GM23338 (cell line): ENCODE measurements at places on chromosomes 4 and X.

- DNase-seq = peak; percentile 42
Measured at GRCh38 chrX:107731831-107732502, 43.6 kb downstream of the TSC22D3 start.

DNA sequence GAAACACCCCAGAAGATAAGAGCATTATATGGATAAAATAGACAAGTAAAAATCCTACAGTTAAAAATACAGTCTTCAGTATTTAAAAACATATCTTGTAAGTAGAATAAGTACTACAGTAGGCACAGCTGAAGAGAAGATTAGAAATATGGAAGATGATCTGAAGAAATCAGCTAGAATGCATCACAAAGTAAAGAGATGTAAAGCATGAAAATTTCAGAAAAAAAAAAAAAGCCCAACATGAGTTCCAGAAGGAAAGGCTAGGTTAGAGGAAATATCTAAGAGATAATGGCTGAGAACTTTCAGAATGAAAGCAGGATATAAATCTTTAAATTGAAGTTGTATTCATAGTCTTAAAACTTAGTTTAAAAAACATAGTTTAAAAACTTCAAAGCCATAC is 21.0 kb downstream of the EPGN start:
- DNase-seq = no peak

DNA sequence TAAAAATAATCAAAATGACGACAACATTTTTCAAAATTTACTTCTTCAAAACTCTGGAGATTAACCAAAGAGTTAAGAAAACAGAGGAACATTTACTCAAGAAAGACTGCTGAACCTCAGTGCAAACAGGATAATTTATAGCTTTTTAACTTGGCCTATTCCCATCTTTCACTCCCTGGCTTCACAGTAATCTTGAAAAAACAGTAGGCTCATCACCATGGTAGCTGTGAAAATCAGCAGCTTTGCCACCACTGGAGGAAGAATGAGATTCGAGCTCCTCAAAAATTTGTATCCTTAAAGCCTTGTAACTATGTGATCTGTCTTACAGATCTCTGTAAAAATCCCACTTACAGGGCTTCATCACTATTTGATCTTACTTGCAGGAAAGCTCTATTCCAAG is 447.7 kb upstream of the CTSO start:
- no peak for DNase-seq

DNA sequence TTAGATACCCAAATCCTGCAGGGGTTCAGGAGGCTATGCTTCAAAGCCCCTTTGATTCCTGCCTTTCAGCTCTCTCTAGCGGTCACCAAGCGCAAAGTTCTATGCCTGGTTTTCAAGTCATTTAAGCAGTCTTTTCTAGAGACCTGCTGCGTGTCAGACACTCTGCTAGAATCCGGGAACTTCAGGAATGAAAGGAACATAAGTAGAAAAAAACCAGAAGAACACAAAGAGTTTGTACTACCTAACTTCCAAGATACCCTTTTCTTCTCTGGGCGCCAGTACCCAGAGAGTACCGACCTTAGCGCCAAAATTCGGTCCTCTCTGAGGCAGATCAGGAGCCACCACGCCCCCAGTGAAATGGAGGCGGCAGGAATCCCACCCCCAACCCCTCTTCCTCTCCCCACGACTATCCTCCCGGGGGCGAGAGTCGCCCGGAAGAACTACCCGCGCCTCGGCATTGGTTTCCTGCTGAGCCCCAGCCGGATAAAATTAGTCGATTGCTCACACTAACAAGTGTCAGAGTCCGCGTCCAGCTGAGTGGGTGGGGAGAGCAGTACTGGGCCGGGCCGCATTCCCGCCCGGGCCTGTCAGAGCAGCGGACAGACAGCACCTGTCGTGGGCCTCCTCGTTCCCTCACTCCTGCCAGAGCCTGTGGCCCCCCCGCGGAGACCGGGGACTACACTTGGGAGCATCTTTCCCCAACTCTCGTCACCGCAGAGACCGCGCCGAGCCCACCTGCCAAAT is 78.8 kb downstream of the RLIM start:
- DNase-seq = peak; percentile 62

- peak; percentile 77 for DNase-seq
Measured at GRCh38 chr4:62548108-62548524, 1348.0 kb downstream of the ADGRL3 start.

- DNase-seq = no peak
Measured at GRCh38 chrX:19883878-19884277, 3.5 kb downstream of the SH3KBP1 start.

DNA sequence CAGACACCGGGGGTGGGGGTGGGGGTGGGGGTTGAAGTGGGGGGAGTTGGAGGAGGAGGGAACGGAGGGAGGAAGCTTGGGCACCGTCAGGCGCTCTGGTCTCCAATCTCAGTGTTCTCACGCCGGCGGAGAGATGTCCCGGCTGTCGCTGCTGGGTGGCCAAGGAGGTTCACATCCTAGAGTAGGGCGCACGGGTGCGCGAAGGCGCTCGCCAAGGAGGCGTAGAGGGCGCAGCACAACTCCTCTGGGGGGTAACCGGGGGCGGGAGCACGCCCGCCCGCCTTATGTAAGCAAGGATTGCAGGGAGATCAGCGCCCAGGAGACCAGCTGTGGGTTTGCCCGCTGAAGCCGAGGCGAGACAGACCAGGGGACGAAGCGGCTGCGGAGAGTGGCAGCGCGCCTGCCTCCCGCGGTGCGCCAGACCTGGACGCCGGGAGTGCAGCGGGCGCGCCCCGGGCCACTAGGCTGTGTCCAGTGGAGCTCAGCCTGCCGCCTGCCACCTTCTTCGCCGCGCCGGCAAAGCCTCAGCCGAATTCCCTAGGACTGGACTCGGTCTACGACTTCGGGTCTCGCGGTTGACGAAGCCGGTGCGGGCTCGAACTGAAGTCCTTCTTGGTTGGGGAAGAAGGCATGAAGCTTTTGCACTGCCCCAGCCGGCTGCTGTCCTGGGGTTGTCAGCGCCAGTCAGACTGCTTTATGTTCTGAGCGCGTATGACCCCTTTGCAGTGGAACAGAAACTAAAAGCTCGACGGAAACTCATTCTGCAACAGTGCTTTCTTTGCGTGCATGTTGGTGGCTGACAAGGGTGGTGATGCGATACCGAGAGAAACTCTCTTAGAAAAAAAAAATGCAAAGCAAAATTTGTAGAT is 707 bp upstream of the UNC5C start:
- peak; percentile 60 for DNase-seq

DNA sequence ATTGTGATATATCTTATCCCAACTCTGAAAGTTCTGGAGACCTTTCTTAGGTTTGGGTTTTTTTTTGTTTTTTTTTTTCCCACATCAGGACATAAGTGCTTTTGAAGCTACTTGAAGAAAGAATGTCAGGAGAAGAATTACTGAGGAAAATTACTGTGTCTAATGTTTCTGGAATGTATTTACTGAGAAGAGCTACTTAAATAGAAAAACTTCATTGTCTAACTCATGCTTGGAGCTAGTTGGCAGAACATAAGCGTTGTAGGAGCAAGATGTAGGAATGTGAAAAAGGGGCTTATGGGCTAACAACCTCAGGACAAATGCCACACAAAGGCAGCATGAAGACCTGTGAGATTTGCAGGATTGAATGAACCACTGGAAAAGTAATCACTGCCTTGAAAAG is 166.6 kb upstream of the GLRA2 start:
- no peak for DNase-seq

DNA sequence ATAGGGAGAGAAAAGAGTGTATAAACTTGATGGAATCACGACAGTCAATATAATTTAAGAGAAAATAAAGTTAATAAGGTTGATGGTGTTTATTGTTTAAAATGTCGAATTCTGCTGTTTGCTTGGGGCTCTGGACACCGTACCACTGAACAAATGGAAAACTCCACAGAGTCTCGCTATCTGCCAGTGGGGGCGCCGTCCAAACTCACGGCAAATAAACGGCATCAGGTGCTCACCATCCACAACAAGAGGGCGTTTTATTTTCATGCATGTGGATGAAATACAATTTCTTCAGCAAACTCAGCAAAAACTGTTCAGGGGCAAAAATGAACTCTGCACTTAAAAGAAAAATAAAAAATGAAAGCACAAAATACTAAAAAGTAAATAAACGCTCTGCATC is 46.6 kb upstream of the FAM47C start:
- DNase-seq = no peak

DNA sequence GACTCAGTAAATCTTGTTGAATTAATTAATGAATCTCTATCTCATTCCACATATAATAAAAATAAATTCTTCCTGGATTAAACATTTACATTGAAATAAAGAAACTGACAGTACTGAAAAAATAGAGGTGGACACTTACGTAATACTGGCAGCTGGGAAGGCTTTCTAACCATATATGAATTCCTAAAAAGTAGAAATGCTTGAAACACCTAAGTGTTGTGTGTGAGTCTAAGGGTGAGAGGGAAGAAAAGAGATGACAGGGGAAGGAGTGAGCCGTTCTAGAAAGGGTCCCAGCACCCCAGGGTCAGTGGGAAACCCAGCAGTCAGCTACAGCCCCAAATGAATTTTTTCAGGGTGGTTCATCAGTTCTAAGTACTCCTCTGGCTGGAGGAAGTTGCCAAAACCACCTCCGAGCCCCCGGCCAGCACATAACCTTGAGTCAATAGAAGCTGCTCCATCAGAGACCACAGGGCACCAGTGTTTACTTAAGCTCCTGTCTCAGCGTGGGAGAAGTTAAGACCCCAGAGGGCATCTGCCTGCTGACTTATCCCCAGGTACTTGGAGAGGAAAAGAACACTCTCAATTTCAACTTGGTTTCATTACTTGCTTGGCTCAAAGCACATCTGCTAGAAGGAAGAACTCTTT is 18.3 kb downstream of the GAB3 start:
- DNase-seq = no peak

- no peak for DNase-seq
Measured at GRCh38 chr4:25172961-25173915, 13.0 kb upstream of the SEPSECS start.

DNA sequence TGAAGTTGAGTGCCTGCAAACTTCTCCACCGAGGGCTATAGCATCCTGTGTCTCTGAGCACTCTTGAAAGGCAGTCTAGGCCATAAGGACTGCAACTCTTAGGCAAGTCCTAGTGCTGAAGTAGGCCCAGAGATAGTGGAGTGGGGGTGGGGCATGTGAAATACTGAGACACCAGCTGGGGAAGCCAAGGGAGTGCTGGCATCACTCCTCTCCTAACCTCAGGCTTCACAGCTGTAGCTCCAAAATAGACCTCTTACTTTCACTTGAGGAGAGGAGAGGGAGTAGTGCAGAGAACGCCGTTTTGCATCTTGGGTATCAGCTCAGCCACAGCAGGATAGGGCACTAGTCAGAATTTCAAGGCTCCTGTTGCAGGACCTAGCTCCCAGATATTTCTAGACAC is 56.2 kb upstream of the CYSLTR1 start:
- DNase-seq = no peak

DNA sequence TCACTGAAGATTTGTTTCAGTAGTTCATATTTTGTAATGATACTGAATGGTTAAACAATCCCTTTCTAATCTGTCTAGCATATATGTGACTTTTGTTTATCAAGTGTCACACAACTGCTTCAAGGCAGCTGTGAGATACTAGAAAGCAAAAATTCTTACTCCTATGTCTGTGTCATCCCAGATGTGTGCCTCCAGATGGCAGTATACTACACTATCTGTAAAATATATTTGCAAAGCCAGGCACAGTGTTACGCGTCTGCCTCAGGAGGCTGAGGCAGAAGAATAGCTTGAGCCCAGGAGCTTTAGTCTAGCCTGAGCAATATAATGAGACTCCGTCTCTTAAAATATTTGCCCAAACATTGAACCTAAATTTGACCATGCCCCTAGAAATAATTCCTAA is 4.0 kb downstream of the NUDT10 start:
- peak; percentile 69 for DNase-seq

- no peak for DNase-seq
Measured at GRCh38 chrX:31329298-31329697, 257.5 kb upstream of the FTHL17 start.

GRCh38 chr4:83556006-83556707 is 20.2 kb downstream of the GPAT3 start:
- DNase-seq = no peak

DNA sequence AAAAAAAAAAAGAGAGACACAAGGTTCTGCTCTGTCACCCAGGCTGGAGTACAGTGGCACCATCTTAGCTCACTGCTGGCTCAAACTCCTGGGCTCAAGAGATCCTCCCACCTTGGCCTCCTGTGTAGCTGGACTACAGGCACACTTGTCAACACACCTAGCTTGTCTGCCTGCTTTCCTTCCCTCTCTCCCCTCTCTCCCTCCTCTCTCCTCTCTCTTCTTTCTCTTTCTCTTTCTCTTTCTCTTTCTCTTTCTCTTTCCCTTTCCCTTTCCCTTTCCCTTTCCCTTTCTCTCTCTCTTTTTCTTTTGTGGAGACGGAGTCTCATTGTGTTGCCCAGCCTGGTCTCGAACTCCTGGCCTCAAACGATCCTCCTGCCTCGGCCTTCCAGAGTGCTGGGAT is 132.1 kb downstream of the DIPK2B start:
- no peak for DNase-seq

DNA sequence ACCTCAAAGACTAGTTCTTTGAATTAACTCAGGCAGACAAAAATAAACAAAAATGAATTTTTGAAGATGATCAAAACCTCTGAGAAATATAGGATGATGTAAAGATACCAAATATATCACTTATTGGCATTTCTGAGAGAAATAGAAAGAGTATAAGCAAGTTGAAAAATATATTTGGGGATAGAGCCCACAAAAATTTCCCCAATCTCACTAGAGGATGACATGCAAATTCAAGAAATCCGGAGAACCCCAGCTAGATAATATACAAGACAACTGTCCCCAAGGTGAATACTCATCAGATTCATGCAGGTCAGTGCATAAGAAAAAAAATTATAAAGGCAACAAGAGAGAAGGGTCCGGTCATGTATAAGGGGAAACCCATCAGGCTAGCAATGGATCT is 129.1 kb downstream of the CXXC4 start:
- DNase-seq = no peak

- DNase-seq = no peak
Measured at GRCh38 chrX:56797574-56798338, 68.7 kb downstream of the NBDY start.

DNA sequence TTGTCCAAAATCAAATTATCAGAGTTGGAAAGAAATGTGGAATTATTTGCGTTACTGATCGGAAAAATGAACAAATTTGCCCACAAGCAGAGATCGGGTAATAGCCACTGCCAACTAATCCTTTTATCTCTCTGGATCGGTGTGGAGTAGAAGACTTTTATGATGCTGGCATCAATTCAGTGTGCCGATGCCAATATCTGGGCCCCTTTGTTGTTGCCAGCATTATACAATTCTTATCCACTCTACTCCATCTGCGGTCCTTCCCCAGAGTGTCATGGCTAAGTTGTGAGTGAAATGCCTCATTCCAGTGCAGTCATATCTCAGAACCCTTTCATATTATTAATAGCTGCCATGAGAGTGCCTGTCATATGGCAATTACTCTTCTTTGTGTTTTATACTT is 660.2 kb downstream of the ADGRL3 start:
- no peak for DNase-seq

- DNase-seq = no peak
Measured at GRCh38 chr4:17544831-17545234, 29.9 kb downstream of the CLRN2 start.

GRCh38 chrX:8520178-8520577 is 55.5 kb downstream of the VCX3B start:
- no peak for DNase-seq
